Fibroblast of skin of scalp (primary cell): ENCODE measurements at places on chromosomes 1 and 21.
A peak's percentile ranks its signal among the peaks of the same experiment; 100 is the strongest.

DNA sequence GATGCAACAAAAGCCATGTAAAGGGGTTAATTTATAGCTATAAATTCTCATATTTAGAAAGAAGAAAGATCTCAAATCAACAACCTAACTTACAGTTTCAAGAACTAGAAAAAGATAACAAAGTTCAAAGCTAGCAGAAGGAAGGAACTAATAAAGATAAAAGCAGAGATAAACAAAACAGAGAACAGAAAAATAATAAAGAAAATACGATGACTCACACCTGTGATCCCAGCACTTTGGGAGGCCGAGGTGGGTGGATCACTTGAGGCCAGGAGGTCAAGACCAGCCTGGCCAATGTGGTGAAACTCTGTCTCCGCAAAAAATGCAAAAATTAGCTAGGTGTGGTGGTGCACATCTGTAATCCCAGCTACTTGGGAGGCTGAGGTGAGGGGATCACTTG is 12.4 kb upstream of the TMEM183A start:
- DNase-seq, result no peak

DNA sequence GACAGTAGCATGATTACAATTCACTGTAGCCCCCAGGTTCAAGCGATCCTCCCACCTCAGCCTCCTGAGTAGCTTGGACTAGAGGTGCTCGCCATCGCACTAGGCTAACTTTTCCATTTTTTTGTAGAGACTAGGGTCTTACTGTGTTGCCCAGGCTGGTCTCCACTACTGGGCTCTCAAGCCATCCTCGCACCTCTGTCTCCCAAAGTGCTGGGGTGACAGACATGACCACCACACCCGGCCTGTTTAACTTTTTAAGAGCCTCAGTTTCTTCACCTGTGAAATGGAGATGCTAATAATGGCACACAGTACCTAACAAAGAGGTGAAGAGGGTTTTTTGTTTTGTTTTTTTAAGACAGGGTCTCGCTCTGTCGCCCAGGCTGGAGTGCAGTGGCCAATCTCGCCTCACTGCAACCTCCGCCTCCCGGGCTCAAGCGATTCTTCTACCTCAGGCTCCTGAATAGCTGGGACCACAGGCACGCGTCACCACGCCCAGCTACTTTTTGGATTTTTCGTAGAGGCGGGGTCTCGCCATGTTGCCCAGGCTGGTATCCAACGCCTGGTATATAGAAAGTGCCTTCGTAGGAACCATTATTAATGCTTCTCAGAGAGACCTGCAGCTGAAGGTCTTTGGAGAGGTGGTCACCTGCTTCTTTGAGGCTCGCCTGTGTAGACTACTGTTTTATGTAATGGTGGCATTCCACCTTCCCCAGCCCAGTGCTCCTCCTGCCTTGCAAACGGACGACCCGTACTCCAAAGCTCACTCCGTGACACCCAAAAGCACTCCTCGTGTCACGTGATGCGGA is 567 bp downstream of the PMVK start:
- DNase-seq, result no peak

DNA sequence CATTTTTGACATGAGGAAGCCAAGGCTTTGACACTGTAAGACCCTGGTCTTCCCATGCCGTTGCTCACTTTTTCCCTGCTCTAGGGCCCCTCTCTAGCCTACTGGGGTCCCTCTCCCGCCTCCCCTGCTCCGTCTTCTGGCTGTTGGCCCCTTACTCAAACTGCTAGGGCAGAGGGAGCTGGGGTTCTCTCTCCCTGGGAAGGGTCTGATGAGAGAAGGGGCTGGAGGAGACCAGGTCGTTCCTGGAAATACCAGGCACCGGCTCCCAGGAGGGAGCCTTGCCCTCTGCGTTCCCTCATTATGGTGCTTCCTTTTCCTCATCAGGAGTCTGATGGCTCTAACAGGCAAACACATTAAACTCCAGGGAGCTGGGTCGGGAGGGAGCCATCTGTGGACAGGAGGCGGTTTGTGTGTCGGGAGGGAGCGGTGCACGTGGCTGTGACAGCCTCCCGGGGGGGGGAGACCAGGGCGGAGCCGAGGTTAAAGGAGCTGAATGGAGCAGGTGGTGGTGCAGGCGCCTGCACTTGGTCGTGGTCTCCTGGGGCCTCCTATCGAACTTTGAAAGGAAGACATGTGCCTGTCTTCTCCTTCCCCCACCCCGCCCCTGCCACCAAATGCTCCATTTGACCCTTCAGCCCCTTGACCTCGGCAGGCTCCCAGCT is 35.4 kb upstream of the LHX4 start:
- no peak for DNase-seq

GRCh38 chr21:14072761-14073535 is 137.8 kb downstream of the LIPI start:
- no peak for DNase-seq

DNA sequence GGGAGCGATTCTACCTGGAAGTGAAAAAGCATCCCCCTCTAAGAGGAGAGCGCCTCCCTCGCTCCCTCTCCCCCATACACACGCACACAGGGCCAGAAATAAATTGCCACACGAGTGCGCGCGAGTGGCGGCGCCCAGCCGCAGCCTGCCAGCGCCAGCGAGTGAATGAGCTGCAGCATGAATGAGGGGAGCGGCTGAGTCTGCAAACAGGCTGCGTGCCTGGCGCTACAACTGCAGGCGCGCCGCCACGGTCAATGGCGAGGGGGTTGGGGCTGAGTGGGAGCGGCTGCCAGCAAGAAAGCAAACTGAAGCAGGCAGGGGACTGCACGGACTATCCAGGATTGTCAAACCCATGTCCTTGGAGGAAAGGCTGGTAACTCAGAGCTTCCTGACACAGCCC is 2.2 kb downstream of the CAMK1G start:
- peak; percentile 39 for DNase-seq

- no peak for DNase-seq
Measured at GRCh38 chr1:53348486-53349368, 20.9 kb upstream of the LRP8 start.

- no peak for DNase-seq
Measured at GRCh38 chr1:54392401-54392800, 13.8 kb downstream of the SSBP3 start.

GRCh38 chr1:228450200-228450599 is 33.5 kb upstream of the TRIM17 start:
- DNase-seq, result no peak

DNA sequence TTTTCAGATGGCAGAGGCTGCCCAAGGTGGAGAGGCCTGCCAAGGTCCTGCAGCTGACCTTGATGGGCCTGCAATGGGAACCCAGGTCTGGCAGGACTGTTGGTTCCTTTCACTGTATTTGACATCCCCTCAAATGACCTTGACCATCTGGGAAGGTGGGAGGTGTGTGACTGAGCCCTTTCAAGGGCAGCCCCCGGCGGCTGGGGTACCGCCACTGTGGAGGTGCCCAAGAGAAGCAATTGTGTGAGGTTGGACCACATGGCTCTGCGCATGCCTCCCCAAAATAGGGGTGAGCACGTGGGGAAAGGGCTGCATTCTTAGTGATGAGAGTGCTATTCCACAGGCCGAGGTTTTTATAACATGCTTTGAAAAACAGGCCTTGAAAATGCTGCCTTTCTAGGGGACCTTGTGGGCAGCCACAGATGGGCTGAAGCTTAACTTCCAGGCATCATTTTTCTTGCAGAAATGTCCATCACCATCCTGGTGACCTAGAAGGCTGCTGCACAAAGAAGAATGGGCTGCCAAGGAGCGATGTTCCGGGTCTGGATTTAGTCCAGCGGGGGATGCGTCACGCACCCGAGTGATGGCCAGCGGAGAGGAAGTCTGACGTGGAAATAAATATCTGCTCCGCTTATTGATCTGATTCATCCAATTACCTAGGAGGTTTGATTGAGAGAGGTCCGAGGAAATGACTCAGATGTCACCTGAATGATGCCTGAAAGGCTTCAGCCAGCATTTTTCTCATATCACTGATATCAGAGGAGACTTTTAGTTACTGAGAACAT is 16.5 kb upstream of the UTS2 start:
- no peak for DNase-seq

DNA sequence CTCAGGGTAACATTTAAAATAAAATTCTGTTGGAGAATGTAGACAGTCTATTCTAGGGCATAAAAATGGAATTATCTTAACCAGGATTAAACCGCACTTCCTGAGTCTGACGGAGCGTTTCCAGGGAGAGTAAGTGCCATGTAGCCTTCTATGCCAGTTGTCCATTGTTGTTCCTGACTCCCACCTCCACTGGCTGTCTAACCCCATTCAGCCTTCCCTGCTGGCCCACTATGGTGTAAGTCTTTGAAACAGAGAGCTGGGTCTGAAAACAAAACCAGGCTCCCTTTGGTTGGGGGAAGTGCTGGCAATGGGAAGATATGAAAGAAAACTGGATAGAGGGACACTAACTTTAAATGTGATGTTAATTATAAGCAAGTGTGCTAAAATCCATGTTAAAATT is 71.2 kb upstream of the CNN3 start:
- no peak for DNase-seq

GRCh38 chr1:147389532-147390184 is 147.2 kb downstream of the CHD1L start:
- peak; percentile 61 for DNase-seq

DNA sequence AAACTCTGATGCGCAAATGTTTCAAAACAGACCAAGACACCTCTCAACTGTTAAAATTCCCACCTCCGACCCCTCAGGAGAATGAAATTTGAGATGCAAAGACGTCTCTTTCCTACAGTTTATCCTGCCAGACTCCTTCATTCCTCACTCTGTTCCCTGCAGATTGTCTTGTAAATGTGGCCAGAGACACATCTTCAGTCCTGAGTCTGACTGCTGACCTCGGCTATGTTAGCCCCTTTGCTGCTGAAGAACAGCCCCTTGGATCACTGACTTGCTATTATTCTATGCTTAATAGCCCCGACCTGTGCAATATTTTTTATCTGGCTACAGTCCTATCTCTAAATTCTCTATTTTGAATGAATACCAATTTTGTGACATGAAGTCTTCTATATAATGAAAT is 16.6 kb upstream of the ESRRG start:
- DNase-seq, result no peak

DNA sequence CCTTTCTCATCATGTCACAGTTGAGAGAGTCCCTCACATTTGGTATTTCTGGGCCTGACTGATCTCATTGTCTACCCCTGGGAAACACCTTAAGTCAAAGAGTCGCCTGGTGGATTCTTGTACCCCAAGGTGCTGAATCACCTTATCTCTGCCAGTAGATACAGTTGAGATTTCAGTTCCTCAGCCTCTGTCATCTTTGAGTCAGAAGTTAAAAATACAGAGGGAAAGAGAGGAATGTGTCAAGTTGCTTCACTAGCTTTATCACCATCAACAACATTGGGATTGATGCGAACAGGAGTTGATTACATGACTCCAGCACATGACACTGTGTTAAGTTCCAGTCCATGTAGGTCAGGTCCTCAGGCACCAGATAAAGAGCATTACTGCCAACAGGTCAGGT is 513.0 kb downstream of the NUF2 start:
- DNase-seq, result no peak

- DNase-seq, result no peak
Measured at GRCh38 chr1:202319381-202320080, 22.2 kb downstream of the UBE2T start.

DNA sequence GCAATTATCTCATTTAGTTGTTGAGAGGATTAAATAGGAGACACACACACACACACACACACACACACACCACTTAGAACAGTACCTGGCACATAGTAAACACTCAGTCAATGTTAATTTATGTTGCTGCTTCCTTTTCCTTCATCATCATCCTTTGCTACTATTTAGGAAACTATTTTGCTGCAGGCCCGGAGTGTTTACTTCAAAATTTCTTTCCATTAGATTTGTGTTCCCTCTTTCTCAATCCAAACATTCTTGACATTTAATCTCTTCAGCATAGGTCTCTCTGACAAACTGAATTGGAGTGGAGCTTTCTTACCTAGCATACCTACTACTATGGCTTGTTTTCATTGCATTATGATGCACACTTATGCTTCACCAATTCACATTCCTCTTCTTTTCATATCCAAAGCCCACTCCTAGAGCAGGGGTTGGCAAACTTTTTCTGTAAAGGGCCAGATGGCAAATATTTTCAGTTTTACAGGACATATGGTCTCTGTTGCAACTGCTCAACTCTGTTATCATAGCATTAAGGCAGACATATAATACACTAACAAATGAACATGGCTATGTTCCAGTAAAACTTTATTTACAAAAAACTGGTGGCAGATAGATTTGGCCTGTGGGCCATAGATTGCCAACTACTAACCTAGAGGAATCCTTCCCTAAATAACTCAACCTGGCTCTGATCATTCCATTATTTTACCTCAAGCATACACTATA is 49.5 kb downstream of the SCMH1 start:
- DNase-seq, result no peak

- peak; percentile 90 for DNase-seq
Measured at GRCh38 chr21:17802572-17802971, 16.6 kb downstream of the C21orf91 start.

DNA sequence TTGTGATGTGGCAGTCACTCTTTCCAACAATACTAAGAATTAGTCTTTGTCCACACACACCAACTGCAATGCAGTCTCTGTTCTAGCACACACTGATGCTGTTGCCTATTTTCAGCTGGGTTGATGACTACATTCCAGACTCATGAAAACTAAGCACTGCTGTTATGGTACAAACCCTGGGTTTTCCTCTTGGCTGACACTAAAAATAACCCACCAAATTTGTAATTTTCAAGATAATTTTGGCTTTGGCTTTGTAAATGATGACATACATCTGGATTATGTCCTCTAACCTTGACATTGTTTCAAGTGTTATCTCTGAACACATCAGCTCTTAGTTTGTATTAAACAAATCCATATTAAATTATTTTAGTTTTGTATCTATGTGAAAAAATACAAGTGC is 444.8 kb downstream of the PTPRC start:
- peak; percentile 63 for DNase-seq

DNA sequence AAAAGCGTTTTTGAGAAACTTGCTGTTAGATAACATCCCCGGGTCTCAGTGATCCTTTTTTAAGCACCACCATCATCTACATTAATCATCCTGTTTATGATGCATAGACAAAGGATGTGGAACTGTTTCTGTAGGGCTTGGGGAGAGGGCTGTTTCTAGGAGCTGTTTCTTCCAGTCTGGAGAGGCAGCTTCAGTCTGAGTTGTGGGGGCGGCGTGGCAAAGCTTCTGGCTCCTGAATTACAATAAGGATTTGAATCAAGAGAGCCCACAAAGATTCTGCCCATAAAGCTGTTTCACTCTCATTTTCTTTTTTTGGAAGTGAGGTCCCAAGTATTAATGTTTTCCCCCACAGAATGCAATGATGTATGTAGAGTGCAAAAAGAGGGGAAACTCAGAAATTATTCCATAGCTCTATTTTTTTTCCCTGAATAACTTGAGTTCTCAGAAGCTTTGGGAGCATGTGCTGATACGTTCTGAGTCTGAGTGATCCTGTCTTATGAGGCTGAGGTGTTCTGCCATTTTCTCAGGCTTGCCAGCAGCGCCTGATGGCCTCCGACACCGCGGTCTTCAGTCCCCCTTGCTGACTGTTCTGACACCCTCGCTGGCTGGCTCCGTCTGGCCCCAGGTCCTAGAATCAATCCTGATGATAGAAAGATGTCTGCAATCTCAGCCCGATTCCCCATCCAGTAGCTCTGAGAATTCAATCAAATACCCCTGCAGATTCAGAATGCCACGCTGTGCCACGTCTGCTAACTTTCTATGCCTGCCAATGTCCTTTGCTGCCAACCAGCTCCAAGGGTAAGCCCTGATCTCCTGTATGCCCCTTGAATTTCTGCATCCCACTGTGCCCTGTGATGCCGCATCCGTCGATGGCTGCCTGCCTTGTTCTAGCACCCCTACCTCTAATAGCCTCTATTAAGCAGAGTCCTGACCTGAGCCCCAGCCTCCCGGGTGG is 92.4 kb upstream of the AKT3 start:
- DNase-seq, result no peak

- DNase-seq, result no peak
Measured at GRCh38 chr1:11298390-11299224, 25.6 kb downstream of the UBIAD1 start.

- no peak for DNase-seq
Measured at GRCh38 chr21:46326110-46326703, 2.3 kb downstream of the PCNT start.
